ENCODE measurements at places on chromosomes 6 and 20. TPM values are rescaled to one million over a fixed set of nuclear protein-coding genes. Genes with fewer than 3 reads are reported as not detected.
A peak's percentile ranks its signal among the peaks of the same experiment; 100 is the strongest.

The WFDC2 gene
- 0.98 TPM for total RNA-seq

The ZSWIM1 gene
- total RNA-seq, result 10.6 TPM

DNA sequence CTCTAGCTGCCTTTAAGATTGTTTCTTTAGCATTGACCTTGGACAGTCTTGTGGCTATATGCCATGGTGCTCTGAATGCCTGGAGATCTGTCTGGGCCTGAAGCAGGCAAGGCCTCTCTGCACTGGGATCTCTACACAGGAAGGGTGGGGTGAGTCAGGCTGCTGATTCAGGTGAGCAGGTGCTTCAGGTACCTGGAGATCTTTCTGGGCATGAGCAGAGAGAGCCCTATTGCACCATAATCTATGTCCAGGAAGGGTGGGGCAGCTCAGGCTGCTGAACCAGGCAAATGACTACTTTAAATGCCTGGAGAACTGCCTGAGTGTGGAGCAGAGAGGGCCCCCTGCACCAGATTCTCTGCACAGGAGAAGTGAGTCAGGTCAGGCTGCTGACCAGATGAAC is 94.5 kb downstream of the TPBG start:
- no peak overlapping the region for H3K27ac ChIP-seq
- H3K27me3 ChIP-seq, result no peaks in the 10 kb centered on the region
- no peaks in the 10 kb centered on the region for H3K4me1 ChIP-seq

DNA sequence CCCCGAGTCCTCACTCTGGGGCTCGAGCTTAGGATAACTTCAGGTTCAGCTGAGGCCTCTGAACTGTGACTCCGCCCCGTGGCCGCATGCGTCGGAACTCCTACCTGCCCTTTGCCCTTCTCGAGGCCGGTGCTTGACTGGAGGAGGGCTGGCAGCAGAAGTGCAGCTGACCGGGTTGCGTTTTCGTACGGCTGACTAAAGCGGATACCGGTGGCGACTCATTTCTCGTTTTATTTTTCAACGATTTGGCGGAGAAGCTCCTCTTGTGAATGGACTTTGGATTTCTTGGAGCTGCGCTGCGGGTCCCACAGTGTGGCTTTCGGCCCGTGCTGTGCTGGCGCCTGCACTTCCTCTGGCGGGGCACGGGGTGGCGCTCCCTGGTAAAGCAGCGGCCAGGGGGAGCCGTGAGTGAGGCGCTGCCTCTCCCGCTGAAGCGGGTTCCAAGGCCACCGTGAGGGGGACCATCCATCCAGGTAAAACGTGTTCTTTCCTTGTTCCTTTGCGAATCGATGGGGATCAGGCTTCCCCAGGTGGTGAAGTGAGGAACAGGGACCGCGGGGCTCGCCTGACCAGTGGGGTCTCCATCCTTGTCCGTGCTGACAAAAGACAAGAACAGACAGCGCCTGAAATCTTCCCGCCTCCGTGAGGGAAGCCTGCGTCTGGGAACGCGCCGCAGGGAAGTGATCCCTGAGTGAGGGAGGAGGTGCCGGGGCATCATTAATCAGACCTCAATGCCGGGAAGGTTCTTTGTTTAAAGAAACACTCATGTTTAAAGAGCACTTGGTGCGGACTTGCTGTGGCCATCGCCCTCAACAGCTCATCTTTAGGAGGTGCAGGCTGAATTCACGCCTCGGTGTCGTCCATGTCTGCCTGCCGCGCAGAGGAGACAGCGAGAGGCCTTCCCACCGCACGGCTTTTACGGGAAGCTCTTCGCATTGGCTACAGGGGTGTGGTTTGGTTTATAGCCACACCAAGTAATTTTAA is 38.8 kb downstream of the ERMARD start:
- H3K27me3 ChIP-seq, result peaks cover 60% of the 10 kb centered on the region
- peak overlapping the region; percentile 77 for H3K4me3 ChIP-seq
- DNase-seq, result peak; percentile 81
- H3K27ac ChIP-seq, result no peak overlapping the region
- H3K4me1 ChIP-seq, result peaks cover 13% of the 10 kb centered on the region

DNA sequence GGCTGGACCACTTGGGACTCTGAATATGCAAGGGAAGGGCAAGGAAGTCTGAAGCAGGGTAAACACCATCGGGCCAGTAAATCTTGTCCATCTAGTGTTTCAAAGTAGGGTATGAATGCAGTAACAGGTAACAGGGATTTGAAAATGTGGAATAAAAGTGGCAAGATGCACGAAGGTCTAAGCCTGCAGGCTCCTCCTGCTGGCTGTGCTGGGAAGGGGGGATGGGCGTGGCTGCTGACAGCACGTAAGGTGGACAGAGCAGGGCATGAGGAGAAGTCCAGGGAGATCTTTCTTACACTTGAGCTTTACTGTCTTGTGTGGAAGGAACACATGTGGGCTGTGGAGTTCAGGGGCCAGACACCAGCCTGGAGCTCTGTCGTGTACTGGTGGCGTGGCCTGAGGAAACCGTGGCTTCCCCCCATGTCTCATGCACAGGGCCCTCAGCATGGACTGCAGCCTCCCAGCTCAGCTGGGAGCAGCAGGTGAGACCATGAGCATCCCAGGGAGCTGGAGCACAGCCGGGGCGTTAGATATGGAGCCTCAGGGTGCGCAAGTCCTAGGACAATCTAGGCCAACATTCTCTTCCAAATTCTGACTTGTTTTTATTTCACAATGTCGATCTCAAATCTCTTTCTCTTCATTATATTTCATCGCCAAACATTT is 84.5 kb downstream of the SLC22A23 start:
- no peak overlapping the region for H3K4me3 ChIP-seq
- peaks cover 9% of the 10 kb centered on the region for H3K4me1 ChIP-seq
- no peak for DNase-seq
- no peak overlapping the region for H3K27ac ChIP-seq

- no peaks in the 10 kb centered on the region for H3K27me3 ChIP-seq
- H3K27ac ChIP-seq, result peak overlapping the region; percentile 91
- H3K36me3 ChIP-seq, result peaks cover 7% of the 10 kb centered on the region
- H3K4me3 ChIP-seq, result peak overlapping the region; percentile 54
- peaks cover 34% of the 10 kb centered on the region for H3K4me1 ChIP-seq
Measured at GRCh38 chr6:134287859-134288537, 29.9 kb downstream of the SGK1 start.

GRCh38 chr20:53517146-53517545 is 76.5 kb downstream of the ZNF217 start:
- H3K4me1 ChIP-seq, result no peaks in the 10 kb centered on the region
- no peak overlapping the region for H3K27ac ChIP-seq
- no peaks in the 10 kb centered on the region for H3K27me3 ChIP-seq

DNA sequence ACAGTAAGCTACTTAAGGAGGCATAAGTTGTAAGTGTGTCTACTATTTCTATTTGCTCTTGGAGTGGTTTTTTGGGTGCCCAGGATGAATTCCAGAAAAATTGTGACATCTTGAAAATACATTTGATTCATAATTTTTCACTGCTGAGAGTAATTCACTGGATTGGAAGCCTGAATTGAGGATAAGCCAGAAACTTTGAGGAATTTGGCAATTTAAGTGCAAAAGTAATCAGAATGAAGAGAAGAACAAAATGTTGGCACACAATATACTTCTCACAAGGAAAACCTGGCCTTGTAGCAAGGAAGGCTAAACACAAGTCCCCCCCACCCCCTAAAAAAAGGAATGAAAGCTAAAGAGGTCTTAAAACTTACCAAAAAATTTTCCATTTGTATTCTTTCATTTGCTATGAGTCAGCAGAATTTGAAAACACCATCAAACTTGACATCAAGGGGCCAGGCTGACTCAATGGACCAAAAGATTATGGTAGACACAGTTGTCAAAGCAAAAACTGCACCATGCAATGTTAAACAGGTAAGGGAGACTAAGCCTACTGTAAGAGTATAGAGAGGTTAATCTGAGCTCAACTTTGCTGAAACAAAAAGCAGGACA is 840.0 kb downstream of the FRK start:
- H3K4me1 ChIP-seq, result no peaks in the 10 kb centered on the region
- no peak overlapping the region for H3K4me3 ChIP-seq
- no peaks in the 10 kb centered on the region for H3K27me3 ChIP-seq

DNA sequence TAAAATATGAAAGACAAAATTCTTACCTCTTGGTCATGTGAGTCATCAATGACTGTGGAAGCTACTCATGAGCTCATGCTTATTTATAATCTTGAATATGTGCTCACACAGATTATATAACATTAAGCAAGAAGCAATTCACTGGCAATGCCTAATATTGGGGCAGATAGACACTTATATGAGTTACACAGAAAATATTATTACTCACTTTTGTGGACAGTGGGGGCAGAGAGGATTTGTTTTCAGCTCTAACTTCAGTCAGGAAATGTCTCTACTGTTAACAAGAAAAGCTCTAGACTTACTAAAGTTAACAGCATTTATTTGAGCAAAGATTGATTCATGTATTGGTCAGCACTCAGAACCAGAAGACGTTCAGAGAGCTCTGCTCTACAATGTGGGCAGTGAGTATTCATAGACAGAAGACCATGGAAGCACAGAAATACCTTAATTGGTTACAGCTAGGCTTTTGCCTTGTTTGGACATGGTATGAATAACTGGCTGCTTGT is 85.8 kb upstream of the AHI1 start:
- peaks cover 50% of the 10 kb centered on the region for H3K36me3 ChIP-seq
- peaks cover 9% of the 10 kb centered on the region for H3K27me3 ChIP-seq
- no peak overlapping the region for H3K4me3 ChIP-seq
- DNase-seq, result no peak
- H3K27ac ChIP-seq, result peak overlapping the region; percentile 69
- H3K4me1 ChIP-seq, result peaks cover 37% of the 10 kb centered on the region

GRCh38 chr20:35702051-35702823 is 3.0 kb downstream of the ROMO1 start:
- peak overlapping the region; percentile 72 for H3K27ac ChIP-seq
- H3K4me1 ChIP-seq, result peaks cover 54% of the 10 kb centered on the region
- H3K27me3 ChIP-seq, result no peaks in the 10 kb centered on the region
- H3K36me3 ChIP-seq, result peaks cover 63% of the 10 kb centered on the region
- H3K4me3 ChIP-seq, result peak overlapping the region; percentile 29

DNA sequence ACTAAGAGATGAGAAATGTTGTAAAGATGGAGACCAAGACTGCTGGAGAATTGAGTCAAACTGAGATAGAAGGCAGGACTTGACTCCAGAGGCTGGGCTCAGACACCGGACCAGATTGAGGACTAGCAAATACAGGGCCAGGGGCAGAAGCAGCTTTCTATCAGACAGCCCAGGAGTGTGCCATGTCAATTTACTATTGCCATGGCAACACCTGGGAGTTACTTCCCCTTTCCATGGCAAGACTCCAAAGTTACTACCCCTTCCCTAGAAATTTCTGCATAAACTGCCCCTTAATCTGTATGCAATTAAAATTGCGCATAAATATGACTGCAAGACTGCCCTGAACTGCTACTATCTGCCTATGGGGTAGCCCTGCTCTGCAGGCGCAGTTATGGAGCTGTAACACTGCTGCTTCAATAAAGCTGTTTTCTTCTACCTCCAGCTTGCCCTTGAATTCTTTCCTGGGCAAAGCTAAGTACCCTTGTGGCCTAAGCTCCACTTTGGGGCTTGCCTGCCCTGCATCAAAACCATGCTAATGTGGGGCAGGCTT is 90.1 kb upstream of the EDN1 start:
- no peak overlapping the region for H3K4me3 ChIP-seq
- no peaks in the 10 kb centered on the region for H3K36me3 ChIP-seq
- H3K27me3 ChIP-seq, result no peaks in the 10 kb centered on the region
- no peaks in the 10 kb centered on the region for H3K4me1 ChIP-seq

DNA sequence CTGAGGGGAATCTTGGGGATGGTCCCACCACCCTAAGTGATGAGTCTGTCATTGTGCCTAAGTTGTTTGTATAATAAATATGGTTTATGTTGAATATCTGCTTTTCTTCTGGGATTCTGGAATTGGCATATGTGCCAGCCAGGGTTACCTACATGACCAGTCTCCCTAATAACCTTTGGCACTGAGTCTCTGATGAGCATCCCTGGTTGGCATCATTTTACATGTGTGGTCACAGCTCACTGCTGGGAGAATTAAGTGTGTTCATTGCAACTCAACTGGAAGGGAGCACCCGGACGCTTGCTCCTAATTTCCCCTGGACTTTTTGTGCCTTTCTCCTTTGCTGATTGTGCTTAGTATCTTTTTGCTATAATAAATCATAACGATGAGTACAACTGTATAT is 8.1 kb downstream of the SMAP1 start:
- H3K4me3 ChIP-seq, result no peak overlapping the region
- no peak for DNase-seq
- peaks cover 44% of the 10 kb centered on the region for H3K4me1 ChIP-seq
- peaks cover 5% of the 10 kb centered on the region for H3K36me3 ChIP-seq

DNA sequence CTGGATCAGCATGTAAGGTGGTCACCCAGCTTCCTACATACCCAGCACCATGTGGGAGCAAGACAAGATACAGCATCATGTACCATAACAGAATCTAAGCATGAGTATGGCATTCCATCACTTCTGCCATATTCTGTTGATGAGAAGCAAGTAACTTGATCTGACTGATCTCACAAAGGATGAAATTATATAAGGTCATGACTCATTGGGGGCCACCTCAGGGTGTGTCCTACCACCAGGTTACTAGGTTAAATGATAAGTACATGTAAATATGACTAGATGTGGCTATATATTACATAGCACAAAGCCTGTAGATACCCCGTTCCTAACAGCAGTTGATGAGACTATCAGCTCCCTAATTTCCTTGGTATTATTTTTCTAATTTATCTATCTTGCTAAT is 213.1 kb downstream of the DOK5 start:
- peaks cover 21% of the 10 kb centered on the region for H3K27me3 ChIP-seq
- DNase-seq, result no peak
- H3K4me1 ChIP-seq, result no peaks in the 10 kb centered on the region
- H3K36me3 ChIP-seq, result no peaks in the 10 kb centered on the region

DNA sequence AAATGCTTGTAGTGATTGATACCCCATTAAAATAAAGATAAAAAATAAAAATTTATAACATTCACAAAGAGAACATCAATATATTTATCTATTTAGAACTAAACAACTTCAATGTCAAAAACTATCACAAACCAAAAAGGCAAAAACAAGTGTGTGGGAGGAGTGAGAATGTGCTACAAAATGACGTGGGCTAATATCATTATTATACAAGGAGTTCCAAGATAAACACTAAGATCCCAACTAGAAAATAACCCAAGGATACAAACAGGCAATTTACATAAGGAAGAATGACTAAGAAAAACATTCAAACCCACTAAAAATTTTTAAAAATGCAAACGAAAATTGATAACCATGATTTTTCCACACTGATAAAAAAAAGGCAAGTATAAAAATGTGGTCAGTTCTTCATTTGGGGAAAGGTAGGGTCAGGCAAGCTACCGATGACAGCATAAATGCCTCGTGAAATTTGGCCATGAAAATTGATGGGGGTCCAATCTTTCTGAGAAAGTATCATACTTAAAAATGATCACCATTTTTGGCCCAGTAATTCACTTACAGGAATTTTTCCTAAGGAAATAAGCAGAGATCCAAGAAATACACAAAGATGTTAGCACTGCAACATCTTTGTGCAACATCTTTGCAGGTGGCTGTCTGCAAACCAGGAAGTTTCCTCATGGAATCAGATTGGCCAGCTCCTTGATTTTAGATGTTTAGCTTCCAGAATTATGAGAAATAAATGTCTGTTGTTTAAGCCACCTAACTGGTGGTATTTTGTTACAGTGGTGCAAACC is 140.2 kb downstream of the TMEM200A start:
- H3K27ac ChIP-seq, result no peak overlapping the region
- no peak overlapping the region for H3K4me3 ChIP-seq
- H3K27me3 ChIP-seq, result no peaks in the 10 kb centered on the region
- H3K4me1 ChIP-seq, result peaks cover 17% of the 10 kb centered on the region

- H3K27me3 ChIP-seq, result no peaks in the 10 kb centered on the region
- no peak overlapping the region for H3K27ac ChIP-seq
- DNase-seq, result no peak
- no peak overlapping the region for H3K4me3 ChIP-seq
- H3K4me1 ChIP-seq, result peaks cover 2% of the 10 kb centered on the region
Measured at GRCh38 chr6:3147914-3148757, 9.2 kb downstream of the TUBB2A start.

All from activated naive CD8-positive, alpha-beta T cell treated with anti-CD3 and anti-CD28 coated beads for 36 hours (primary cell).